ENCODE measurements at places on chromosomes 4 and X. TPM values are rescaled to one million over a fixed set of nuclear protein-coding genes. Genes with fewer than 3 reads are reported as not detected.

- H3K27me3 ChIP-seq, result no peaks in the 10 kb centered on the region
- H3K27ac ChIP-seq, result peak overlapping the region; percentile 16
- H3K36me3 ChIP-seq, result no peaks in the 10 kb centered on the region
- no peak overlapping the region for H3K4me3 ChIP-seq
Observed at GRCh38 chr4:138158746-138159297, 83.3 kb downstream of the SLC7A11 start.

DNA sequence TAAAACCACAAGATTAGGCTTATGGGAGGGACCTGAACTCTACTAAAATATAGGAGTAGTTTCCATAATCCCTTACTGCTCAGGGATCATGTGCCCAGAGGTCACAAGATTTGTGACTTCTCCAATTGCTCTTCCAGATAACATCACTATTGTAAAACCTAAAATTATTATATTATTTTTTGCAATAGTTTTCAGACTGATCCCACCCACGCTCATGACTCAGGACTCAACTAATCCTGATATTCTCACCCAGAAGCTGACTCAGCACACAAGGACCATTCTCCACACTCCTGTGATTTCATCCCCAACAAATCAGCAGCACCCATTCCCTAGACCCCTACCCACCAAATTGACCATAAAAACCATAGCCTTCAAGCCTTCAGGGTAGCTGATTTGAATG, 24.0 kb upstream of the RPL34 start:
- H3K27me3 ChIP-seq, result no peaks in the 10 kb centered on the region
- H3K36me3 ChIP-seq, result no peaks in the 10 kb centered on the region
- H3K4me3 ChIP-seq, result no peak overlapping the region
- peaks cover 3% of the 10 kb centered on the region for H3K4me1 ChIP-seq

RHOXF2B gene
- total RNA-seq, result not detected

SUPT20HL2 gene
- not detected for total RNA-seq
